NCI-H345 (cell line): ENCODE measurements at places on chromosomes 5 and 9.
A peak's percentile ranks its signal among the peaks of the same experiment; 100 is the strongest.

DNA sequence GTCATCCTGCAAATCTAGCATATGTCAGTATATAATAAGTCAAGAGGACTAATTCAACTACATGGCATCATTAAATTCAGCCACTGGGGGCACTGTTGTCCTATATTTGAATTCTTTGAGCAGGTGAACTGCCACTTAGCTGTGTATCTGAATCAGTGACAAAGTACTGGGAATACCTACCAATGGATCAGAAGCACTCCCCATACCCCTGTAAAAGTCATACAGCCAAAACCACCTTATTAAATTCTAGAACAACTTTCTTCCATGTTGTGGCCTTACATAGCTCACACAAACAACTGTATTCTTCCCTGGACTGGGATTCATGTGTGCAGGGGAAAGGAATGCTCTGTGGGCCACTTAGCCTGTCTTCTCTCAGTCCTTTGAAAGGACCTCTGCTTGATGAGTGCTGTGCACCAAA is 57.4 kb upstream of the PLPP6 start:
- peak; percentile 88 for DNase-seq

DNA sequence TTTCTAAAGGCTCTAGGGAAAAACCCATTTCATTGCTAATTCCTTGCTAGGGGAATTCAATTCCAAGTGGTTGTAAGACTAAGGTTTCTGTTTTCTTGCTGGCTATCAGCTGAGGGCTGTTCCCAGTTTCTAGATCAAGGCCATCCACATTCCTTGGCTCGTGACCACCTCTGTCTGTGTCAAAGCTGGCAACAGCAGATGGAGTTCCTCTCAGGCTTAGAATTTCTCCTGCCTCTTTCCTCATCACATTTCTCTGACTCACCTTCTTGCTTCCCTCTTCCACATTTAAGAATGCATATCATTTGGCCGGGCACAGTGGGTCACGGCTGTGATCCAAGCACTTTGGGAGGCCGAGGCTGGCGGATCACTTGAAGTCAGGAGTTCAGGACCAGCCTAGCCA is 19.0 kb downstream of the DAB2IP start:
- DNase-seq = no peak

DNA sequence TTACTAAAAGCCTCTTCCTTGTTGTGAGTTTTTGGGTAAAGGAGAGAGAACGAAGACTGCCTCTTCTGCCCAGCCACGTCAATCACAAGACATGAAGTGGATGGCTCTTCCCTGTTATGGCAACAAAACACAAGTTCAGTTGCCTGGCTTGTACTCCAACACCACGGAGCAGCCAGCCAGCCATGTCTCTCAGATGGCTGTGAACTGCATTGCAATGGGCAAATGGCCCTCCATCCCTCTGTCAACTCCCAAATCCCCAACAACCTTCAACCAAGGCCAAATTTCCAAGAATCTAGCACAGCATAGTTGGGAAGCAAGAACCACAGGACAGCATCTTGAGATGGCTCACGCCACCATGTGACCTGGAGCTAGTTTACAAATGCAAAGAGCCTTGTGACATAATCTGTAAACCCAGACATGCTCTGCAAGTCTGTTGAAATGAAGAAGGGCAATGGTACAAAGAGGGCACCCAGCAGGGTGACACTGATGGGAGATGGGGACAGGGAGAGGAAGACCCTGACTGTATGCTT is 53.9 kb downstream of the ZNF366 start:
- DNase-seq = no peak

GRCh38 chr9:104633976-104634520 is 16.0 kb upstream of the OR13C9 start:
- no peak for DNase-seq

- no peak for DNase-seq
Observed at GRCh38 chr5:37055383-37055990, 178.9 kb downstream of the NIPBL start.

- DNase-seq = no peak
Observed at GRCh38 chr5:139925650-139926640, 117.2 kb downstream of the NRG2 start.

DNA sequence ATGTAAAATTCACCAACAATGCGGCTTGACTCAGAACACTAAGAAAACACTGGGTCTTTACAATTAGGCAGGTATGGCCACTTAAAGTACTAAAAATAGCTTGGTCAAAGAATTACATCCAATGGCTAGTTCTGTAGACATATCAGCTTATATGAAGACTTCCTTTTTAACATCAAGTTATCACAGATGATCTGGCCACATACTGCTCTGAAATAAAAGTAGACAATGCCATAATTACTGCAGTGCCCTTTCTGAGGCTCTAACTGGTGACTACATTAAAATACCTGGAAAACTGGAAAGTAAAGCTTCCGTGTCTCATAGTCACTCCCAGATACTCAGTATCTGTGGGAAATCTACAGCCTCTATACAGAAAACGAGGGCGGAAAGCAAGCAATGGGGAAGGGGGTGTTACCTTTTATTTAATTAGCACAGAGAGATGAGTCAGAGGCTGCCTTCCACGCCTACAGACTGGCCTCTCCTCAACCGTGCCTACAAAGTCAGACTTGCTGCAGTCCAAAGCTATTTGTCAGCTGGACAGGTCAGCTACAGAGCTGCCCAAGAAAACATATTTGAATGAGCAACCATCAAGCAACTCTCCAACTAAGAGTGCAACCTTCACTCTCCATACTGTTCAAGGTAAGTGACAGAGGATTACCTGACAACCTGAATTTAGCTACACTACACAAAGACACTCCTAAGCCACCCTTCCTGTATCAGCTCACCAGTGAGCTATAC is 8.7 kb downstream of the SERINC5 start:
- DNase-seq = peak; percentile 62

GRCh38 chr5:50684721-50685120 is 18.3 kb downstream of the PARP8 start:
- no peak for DNase-seq

GRCh38 chr5:35960328-35960727 is 21.9 kb upstream of the CAPSL start:
- DNase-seq = no peak

DNA sequence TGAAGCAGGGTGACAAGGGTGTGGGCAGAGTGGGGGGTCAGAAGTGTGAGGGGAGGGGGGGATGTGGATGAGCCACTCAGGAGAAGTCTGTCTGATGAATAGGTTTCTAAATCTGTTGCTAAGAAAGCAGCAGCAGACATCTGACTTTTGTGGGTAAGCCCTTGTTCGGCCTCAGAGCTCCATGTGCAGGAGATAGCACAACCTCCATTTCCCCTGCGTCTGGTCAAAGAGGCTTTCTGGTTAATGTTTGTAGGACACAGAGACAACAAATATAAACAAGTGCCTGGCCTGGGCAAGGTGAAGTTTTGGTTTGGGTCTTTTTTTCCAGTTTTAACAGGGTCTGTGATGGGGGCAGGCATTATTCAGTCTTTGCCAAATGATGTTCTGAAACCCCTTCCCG is 57.0 kb upstream of the GNE start:
- no peak for DNase-seq

DNA sequence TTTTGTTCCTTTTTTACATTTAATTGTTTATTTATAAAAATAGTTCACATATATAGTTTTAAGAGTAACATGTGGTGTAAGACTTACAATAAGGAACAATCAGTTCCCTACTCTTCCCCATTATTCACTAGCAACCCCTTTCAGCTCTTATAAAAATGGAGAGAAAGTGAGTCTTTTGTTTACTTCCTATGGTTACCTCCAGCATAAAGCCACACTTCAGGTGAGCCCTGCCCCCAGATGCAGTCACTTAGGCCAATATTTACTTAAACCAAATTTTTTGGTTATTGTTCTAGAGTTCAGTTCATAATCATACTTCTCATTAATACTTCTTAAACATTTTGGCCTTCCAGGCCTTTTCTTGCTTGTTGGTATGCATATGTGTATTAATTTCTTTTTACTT is 33.7 kb downstream of the UBE2R2 start:
- no peak for DNase-seq

GRCh38 chr5:159826351-159827214 is 89.7 kb upstream of the ADRA1B start:
- peak; percentile 4 for DNase-seq

DNA sequence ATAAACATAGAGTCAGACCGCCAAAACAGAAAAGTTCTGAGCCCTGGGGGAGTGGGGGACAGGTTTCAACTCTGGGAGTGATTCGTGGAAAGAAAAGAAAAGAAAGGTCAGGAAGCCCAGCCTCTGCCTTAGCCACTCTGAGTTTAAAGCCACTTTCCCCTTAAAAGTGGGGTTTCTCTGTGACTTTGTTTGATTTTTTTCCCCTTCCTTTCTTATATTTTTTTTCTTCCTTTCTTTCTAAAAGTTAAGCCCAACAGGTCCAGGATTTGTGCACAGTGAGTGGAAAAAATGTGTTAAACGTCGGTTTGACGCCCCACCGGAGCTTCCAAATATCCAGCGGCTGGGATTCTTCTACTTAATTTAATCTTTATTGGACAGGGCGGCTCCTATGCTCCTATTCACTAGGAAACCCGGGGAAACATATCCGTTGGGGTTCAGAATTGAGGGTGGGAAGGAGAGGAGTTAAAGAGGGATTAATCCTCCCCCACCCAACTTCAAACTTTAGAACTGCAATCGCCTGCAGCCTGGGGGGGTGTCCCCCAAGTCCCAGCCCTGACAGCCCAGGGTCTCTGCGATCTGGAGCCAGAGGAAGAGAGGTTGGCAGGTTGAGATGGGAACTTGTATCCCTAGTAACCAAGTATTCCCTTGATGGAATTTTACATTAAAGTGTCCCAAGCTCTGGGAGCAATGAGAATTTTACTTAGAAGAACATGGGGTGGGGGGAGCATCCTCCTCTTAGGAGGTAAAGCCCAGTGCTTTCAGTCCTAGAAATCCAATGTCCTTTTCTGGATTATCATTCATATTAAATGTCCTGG is 6.3 kb downstream of the NR2F1-AS1 start:
- no peak for DNase-seq

DNA sequence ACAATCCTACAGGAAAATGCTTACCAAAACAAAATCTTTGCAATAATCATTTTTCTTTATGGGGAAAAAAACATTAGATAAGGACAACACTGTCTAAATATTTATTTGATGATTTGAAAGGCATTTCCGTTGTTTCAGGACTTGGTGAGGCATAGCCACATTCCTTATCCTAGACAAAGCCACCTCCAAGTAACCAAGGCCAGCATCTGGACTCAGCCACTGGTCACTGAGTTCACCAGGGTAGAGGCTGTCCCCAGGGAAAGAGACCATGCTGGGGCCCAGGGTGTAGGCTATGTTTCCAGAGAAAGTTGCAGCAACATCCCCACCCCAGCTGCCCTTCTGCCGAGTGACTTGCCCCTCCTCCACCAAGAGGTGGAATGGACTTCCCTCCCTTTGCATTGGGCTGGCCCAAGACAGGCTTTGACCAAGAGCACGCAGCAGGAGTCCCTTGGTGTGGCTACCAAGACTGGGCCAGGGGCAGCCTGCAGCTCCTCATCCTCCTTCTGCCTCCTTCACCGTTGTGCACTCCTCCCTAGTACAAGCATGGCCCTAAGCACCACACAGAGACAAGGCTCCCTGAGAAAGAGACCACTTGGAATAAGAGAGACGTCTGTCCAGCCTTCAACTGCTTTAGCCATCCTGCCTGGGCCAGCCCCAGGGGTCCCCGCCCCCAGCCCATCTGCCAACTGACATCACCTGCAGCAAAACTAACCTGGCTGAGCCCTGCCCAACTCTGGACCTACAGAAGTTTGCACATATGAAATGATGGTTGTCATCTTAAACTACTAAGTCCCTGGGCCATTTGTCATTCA is 68.1 kb upstream of the SPIN1 start:
- DNase-seq = no peak

DNA sequence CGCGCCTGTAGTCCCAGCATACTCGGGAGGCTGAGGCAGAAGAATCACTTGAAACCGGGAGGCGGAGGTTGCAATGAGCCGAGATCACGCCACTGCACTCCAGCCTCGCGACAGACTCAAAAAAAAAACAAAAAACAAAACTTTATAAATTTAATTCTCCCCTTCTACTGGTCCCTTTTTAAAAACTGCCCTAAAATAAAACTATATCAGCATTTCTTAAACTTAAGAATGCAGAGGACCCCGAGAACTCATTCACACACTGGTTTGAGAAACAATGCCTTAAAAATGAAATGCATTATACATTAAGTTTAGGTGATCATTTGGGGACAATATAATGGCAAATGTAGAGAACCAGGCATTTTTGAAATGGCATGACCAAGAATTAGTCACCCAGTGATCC is 2.3 kb downstream of the C5orf15 start:
- DNase-seq = no peak

- no peak for DNase-seq
Observed at GRCh38 chr5:149210968-149211490, 60.6 kb upstream of the AFAP1L1 start.

DNA sequence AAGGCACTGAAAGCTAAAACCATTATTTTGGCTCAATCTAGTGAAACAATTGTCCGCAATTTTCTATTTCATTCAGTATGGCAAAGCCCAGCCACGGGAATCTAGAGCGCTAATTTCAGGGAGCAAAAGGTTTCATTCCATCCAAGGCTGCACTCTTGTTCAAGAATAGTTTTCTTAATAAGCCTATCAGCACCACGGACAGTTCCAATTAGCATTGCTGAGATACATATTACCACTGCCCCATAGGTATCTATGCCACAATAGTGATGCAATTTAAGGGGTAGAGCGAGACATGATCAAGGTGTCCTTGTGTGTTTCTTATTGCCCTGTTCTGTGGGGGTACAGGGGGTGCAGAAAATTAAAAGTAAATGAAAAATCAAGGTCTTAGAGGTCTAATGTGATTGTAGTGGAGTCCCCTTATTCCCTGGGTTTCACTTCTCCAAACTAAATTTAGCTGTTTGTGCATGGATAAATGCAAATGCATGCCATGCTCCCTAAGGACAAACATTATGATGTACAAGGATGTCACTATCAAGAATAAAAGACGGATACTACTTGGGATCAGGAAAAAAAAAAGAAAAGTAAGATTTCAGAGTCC is 45.5 kb downstream of the SPOCK1 start:
- DNase-seq = no peak

- DNase-seq = no peak
Observed at GRCh38 chr9:37876376-37876775, 27.6 kb downstream of the SLC25A51 start.

DNA sequence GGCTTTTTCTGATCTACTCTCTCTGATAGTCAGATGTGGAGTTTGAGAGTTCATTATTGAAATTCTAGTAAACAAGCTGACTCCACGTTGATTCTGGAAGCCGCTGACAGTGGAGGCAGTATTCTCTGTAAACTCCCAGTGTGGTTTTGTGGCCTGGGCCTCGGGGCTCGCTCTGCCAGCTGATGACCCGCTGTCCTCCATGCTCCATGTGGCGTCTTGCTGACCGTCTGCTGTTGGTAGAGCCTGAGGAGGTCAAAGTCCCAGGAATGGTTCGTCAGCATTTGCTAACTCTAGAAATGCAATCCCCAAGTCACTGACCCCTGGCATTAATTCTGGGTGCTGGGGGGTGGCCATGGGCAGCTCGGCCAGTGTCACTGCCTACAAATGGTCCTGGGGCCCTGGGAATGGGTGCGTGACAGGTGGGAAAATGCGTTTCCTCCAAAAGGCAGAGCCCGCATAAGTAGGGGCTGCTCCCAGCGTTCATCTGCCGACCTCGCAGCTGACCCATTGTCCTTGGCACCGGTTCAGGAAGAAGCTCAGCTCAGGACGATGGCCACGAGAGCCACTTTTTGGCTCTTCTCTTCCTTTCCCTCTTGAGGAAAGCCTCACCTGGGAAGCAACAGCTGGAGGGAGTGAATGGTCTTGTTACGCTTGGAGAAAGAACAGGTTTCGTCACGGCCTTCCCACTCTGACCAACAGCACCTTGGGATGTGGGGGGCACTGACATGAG is 55.1 kb downstream of the MRPL36 start:
- DNase-seq = no peak
